ENCODE measurements at places on chromosomes 7 and 10.

GRCh38 chr10:5584895-5585516 lies 60.2 kb downstream of the CALML3 start:
- DNase-seq: no peak

GRCh38 chr10:128896963-128897362 lies 570.1 kb upstream of the MGMT start:
- DNase-seq: no peak

DNA sequence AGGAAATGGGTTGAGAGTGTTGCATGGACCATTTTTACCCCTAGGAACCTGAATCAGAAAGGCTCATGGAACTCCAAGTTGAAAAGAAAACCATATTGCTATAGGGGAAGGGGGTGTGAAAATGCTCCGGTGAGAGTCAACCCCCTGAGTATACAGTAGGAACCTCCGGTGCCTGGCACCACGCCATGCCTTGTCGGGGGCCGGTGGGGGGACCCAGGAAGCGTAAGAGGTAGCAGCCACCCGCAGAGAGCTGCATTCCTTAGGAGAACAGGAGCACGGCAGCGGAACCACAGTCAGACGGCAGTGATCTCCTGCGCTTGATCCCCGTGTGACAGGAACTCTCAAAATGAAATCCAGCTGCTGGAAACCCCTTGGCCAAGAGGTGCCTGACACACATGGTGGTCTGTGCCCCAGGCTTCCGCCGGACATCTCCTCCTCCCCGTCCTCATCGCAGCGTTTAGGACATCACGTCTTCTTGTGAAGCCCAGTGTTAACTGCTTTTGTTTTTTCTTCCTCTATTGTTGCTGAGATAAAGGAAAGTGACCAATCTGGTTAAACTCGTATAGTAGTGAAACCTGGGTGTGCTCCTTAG lies 186.8 kb downstream of the CELF2 start:
- DNase-seq: no peak

DNA sequence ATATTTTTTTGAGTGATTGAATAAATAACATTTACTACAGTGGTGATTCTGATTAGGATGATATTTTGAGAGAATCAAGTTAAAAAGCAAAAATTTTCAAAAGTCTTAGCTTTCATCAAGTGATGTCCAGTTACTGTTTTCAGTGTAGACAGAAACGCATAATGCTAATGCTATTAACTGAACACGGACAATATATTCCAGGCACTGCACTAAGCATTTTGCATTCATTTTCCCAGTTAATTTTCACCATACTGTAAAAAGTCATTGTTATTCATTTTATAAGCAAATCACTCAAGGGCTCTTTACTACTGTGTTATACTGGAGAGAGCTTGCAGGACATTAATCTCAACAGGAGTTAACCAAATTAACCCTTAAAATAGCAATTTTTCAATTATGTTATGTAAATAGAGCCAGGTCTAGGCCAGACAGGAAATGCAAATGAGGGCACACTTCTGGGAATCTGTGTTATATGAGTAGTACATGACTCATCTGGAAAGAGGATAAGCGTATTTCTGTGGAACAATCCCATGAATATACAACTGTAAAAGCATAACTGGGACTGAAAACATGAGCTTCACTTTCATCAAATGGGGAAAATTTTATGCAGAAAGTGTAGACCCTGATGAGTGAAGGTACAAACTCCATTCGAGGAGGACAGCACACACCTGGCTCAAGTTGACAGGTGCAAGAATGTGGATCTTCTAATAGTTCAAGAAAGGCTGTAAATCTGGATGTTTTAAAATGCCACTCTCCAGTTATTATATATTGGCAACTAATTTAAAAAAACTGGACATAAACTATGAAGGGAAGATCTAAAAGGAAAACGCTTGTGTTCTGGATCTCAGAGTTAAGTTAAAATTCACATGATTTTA lies 75.4 kb downstream of the ANK3 start:
- DNase-seq: no peak

DNA sequence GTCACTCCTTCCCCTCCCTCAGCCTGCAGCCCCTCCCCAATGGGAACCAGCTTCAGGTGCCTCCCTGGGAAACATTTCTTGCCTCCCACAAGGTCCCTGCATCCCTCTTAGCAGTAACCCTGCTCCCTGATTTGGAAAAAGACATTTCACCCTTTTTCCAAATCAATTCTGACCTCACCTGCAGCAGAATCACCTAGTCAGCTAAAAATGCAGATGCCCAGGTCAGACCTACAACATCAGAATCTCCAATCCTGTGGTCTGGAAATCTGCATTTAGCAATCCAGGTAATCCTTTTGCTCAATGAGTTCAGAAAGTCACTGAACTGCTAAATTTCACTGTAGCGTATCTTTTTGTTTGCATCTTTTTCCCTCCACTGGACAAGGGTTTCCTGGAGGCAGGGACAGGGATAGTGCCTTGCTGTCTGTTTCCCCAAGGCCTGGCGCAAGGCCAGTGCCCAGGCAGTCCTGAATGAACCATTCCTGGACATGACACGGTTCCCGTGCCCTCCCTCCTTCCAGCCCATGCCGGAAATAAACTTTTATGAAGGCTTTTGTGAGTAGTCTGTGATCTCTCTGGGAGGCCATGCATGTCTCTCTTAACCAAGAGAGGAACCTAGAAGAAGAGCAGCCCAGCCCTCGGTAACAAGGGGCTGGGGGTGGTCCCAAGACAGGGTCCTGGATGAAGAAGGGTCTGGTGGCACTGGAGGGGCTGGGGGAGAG lies 44.0 kb downstream of the COL13A1 start:
- DNase-seq: no peak

DNA sequence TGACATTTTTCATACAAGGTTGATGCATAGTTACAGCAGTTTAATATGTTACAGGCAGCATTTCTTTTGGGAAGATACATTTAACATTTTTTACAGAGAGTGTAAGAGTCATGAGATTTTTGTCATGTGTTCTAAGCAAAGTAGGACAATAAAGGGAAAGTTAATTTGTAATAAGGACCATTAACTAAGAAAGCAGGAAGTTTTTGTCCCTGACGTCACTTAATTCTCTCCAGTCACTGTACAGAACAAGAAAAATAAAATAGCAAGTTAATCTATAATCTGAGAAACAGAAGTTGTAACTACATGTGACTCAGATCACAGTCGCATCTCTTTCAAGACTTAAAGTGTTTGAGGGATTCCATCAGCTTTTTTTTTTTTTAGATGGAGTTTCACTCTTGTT lies 49.5 kb upstream of the CAPZA2 start:
- DNase-seq: no peak

- DNase-seq: no peak
Observed at GRCh38 chr7:122453432-122453831, 148.9 kb upstream of the FEZF1 start.

DNA sequence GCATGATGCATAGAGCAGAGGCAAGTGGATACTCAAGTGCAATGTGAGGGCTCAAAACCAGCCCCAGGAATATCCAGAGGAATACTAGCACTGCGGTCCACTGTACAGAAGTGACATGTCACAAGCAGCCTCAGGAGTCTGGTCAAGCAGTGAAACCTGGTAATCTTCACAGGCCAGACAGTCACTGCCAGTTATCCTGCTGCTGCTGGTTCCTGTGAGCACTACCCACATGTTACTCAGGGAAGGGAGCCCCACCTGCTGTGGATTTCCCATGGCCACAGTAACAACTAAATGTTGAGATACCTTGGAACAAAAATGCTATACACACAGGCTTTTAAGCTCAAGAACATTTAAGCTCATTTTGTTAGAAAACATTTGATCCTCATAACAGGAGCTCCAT lies 103.0 kb downstream of the RNF133 start:
- no peak for DNase-seq

- DNase-seq: no peak
Observed at GRCh38 chr7:86958380-86958779, 101.1 kb downstream of the ELAPOR2 start.

DNA sequence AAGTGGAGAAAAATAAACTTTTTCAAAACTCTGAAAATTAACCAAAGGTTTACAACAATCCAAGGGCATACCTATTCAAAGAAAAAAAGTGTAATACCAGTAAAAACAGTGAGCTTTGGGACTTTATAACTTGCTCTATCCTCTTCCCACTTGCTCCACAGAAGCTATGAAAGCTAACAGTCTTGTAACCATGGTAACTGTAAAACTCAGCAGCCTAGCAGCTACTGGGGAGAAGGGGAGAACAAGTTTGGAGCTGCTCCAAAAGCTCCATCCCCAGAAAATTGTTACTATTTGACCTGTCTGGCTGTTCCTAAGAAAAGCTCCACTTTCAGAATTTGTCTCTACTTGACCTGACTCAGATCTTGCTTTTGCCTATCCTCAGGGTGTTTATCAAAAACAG lies 191.5 kb downstream of the OTUD1 start:
- no peak for DNase-seq

- no peak for DNase-seq
Observed at GRCh38 chr10:43923328-43923727, 274.6 kb upstream of the ZNF32 start.

DNA sequence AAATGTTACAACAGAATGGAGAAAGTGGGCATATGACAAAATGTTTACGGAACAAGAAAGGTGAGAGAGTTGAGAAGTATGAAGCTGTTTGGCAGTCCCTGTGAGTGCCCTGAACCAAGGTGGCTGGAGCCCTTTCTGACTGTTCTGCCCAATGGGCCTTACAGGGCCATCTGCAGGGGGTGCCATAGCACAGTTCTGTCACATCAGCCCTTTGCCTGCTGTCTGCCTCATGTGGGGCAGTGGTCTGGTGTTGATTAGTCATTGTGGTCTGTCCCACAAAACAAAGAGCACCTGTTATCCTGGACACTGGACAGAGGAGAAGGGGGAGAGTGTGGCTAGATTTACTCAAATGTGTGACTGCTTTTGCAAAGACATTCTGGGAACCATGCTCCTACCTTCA lies 51.5 kb upstream of the OSBPL3 start:
- no peak for DNase-seq

- DNase-seq: no peak
Observed at GRCh38 chr7:8714791-8715190, 281.4 kb downstream of the NXPH1 start.

- no peak for DNase-seq
Observed at GRCh38 chr10:79979310-79979975, 30.5 kb upstream of the SFTPD start.

- no peak for DNase-seq
Observed at GRCh38 chr7:7769710-7770627, 51.6 kb upstream of the RPA3 start.

- DNase-seq: no peak
Observed at GRCh38 chr10:69439813-69440506, 11.3 kb upstream of the TSPAN15 start.

- DNase-seq: no peak
Observed at GRCh38 chr10:30553018-30553625, 76.4 kb downstream of the LYZL2 start.

DNA sequence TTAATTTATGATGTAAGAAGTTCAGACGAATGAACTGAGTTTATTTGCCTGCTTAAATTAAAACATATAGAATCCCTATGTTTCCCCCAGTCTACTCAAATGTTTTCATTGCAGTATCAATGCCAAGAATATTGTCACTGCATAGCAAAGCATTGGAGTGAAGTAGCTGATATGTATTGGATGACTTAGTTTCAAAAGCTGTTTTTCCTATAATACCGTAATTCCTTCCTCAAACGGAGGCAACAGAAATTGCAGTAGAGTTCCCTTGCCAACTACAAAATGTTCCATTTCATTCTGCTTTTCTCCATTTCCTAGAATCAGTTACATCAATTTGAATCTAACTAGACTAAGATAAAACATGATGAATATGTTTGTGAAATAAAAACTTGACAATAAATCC lies 174.1 kb downstream of the CNTNAP2 start:
- no peak for DNase-seq

GRCh38 chr7:36532981-36533499 lies 143.4 kb downstream of the ANLN start:
- DNase-seq: no peak

GRCh38 chr7:33958104-33958503 lies 52.8 kb downstream of the BMPER start:
- DNase-seq: no peak
